ENCODE measurements at places on chromosomes 5 and 9.

DNA sequence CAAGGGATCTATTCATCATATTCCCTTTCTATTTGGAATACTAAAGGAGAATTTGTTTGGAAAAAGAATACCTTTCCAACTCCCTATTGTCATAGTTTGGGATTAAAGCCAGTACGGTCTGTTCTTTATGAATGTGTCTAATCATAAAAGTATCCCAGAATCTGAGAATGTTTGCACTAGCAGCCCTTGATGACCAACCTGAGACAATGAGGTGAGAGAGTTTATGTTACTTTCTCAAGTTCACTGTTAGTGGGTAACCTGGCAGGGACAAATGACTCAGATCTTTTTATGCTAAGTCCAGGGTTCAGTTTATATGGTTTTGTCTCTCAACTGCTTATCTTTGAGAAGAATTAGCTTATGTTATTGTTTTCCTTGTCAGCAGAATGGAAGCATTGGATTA, 25.3 kb upstream of the TLR4 start:
- DNase-seq, result no peak

- no peak for DNase-seq
These were observed 136.6 kb upstream of the TNC start for GRCh38 chr9:115254287-115255180.

GRCh38 chr9:13942695-13943094, 371.2 kb downstream of the NFIB start:
- DNase-seq, result no peak

GRCh38 chr5:69091771-69092170, 2.0 kb upstream of the SLC30A5 start:
- DNase-seq, result no peak

GRCh38 chr9:99825172-99826046, 3.7 kb downstream of the NR4A3 start:
- no peak for DNase-seq

DNA sequence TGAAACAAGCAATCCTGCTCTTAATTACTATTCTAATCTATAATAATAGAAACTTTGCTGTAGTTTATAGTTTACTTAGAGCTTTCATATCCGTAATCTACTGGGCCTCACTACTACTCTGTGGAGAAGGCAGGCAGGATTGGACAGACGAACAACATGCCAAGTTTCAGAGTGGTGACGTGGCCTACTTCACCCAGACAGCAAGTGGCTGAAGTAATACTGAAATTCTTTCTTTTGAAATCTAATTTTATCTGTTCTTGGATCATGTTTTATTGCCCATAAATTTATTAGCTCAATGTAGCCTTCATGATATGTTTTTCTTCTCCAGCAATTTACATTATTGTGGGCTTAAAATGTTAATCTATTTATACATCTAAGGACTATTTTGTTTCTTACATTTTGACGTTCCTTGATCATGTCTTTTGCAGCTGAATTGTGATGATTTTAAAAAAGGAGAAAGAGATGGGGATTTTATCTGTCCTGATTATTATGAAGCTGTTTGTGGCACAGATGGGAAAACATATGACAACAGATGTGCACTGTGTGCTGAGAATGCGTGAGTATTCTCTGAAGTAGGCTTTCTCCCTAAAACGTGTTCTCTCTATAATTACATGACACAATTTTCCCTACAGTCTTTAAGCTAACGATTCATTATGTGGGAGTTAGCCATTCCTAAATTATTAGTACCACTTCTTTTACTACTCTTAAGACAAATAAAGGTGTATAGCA, 22.4 kb downstream of the SPINK5 start:
- no peak for DNase-seq

GRCh38 chr9:129284607-129285291, 106.7 kb upstream of the IER5L start:
- no peak for DNase-seq

DNA sequence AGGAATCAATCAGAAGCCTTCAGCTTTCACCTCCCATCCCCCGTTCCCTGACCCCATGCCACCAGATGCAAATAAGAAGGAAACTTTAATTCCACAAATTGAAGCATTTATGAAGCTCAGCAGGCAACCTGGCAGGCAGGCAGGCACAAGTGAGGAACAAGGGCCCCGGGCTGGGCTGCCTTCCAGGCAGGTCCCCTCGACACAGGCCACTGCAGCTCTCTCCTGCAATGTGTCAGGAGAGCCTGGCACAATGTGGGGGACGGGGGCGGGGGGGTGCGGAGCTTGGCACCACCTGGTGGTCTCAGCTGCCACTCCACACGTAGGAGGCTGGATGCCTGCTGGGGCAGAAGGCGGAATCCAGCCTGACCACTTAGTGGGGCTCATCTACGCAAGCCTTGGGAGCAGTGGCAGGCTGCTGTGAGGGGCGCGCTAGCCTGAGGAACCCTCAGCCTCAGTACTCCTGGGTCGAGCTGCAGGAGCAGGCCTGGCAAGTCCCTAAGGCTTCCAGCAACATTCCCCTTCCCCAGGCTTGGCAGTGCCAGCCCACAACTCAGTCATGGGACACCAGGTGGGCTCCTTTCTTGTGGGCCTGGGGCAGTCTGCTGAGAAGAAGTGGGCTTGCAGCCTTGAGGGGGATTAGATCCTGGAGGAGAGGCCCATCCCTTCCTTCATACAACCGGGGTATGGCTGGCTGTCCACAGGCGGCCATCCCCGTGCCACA, 50.2 kb upstream of the KCNMB1 start:
- no peak for DNase-seq

- DNase-seq, result no peak
These were observed 509.3 kb downstream of the KDM4C start for GRCh38 chr9:7266911-7267595.

GRCh38 chr5:135190416-135191083, 156.5 kb upstream of the PITX1 start:
- DNase-seq, result no peak

- no peak for DNase-seq
These were observed 1762.2 kb upstream of the WWC1 start for GRCh38 chr5:166529200-166529599.

- DNase-seq, result no peak
These were observed 9.8 kb upstream of the TRAF2 start for GRCh38 chr9:136876476-136876875.

DNA sequence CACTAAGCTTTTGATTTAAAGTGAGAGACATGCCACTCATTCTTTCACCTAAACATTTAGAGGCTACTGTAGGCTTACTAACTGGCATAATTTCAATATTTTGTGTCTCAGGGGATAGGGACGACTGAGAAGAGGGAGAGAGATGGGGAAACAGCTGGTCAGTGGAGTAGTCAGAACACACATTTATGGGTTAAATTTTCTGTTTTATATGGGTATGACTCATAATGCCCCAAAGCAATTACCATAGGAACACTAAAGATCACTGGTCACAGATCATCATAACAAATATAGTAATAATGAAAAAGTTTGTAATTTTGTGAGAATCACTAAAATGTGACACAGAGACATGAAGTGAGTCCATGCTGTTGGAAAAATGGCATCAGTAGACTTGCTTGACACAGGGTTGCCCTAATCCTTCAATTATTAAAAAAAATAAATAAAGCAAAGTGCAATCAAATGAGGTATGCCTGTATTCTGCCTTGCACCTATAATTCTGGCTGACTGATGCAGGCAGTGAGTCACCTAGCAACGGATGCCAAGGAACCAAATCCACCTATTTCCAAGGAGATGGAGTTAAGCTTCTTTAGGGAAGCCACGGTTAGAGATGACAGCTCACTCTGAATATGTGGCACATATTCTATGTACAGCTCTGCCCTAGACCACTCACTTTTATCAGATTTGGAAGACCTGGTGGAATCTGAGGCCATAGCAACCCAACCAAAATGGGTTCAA, 166.1 kb downstream of the MARCHF11 start:
- no peak for DNase-seq

DNA sequence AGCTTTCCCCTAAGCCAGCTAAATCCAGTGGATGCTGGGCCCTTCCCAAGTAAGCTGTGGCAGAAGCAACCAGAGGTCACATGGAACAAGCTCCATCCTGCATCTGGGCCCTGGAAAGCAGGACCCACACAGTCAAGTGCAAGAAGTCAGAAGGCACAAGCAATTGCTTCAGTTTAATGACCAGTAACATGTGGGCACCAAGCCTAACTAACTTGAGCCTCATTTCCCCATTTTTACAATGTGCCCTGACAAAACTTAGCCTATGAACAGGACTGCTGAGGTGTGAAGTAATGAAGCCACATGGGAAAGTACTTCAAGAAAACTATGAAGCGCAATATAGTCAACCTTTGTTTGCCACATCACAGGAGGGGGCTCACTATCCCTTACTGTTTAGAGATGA, 90.5 kb downstream of the TLE1 start:
- DNase-seq, result no peak

DNA sequence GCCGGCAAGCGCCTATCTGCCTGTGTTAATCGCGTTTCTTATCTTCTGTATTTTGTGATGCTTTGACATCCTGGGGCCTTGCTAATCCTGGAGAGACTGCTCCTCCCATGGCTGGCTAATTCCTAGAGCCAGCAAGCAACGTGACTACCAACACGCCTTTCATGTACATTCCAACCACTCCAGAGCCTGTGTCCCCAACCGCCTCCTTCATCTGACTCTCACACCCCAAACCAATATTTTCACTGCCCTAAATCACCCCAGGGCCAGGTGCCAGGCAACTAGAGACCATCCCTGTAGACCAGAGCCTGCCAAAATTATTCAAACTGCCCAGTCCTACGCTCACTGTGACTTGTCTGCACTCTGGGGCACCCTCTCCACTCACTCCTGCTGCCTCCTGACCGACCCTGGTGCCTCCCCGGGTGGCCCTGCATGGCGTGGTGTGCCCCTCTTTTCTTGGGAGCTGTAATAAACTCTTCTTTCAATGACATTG, 50.5 kb upstream of the COL5A1 start:
- no peak for DNase-seq

All from germinal center (tissue), 1 donor.